ENCODE measurements at places on chromosomes 4 and X.
A peak's percentile ranks its signal among the peaks of the same experiment; 100 is the strongest.

DNA sequence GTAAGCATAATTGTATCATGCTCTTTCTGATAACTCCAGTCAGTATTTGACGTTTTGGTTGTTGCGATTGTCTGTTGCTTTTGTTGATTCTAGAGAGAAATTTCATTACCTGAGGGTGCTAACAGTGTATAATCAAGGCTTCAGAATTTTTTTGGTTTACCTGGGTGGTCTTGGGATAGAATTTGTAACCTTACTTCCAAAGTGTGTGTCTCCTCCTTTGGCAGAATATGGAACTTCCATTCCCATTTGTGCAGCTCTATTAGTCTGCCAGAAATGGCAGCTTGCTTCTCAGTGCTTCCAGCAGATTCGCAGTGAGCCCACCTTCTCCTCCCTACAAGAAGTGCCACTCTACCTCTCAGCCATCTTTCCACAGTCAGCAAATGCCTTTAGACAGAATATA lies 5.3 kb downstream of the COPS4 start:
- no peak for DNase-seq

- DNase-seq: no peak
These were observed 45.5 kb upstream of the PHEX start for GRCh38 chrX:21986596-21986995.

GRCh38 chr4:155899891-155900290 lies 3.6 kb upstream of the TDO2 start:
- DNase-seq: no peak

- DNase-seq: no peak
These were observed 157.6 kb downstream of the DCLK2 start for GRCh38 chr4:150235808-150236271.

DNA sequence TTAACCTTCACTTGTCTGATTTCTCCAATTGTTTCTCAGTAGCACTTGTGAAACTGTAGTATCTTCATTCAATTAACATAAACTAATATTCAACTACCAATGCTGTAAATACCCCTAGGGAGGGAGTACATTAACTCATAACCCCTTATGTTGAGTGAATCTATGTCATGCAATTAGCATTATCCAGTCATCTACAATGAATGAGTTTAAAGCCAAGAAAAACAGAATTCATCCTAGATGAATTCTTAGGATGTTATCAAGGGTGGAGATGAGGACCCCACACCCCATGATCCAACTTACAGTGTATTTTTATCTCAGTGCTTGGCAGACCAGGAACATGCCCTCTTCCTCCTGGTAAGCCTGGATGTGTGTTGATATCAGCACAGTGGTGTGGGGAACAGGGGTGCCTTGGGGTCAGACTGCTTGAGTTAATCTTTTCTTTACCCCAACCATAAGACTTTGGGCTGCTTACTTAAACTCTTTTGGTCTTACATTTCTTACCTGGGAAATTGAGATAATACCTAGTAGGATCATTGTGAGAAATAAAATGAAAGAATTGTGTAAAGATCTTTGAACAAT lies 62.1 kb upstream of the SCOC start:
- peak; percentile 11 for DNase-seq

- no peak for DNase-seq
These were observed 135.2 kb upstream of the MAMLD1 start for GRCh38 chrX:150227873-150228410.

DNA sequence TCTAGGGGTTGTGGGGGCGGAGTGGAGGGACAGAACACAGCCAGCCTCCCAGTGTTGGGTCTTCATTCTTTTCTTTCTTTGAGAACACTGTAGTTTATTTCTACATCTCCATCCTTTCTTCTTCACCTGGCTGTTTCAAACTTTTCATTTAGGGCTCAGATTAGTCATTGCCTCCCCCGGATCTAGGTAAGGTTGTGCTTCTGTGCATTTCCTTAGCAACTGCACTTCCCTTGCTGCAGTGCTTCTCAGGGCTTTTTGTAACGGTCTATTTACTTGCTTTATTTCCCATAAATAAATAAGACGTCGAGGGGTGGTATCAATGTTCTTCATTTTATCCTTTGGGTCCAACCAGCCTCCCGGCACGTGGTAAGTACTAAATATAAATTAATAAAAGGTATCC lies 31.3 kb downstream of the ADGRL3 start:
- DNase-seq: no peak

DNA sequence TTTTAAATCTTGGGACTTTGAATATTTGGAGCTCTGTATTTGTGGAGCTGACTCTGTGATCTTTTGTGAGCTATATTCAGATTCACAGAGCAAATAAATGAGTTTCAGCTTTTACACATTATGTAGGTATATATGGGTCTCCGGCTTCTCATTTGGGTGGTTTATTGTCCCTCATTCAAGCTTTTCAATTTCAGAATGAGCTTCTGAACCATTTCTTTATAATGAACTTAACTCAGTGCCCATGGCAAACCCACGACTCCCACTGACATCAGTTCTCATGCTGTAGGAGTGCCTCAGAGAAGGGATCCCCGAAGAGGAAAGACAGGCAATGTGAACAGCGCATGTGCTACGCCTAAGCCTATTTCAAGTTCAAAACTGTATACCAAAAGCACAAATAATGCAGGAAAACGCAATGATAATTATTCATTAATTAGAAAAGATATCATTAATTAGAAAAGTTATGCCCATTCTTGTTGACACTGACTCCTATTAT lies 156.6 kb downstream of the DCTD start:
- DNase-seq: no peak

DNA sequence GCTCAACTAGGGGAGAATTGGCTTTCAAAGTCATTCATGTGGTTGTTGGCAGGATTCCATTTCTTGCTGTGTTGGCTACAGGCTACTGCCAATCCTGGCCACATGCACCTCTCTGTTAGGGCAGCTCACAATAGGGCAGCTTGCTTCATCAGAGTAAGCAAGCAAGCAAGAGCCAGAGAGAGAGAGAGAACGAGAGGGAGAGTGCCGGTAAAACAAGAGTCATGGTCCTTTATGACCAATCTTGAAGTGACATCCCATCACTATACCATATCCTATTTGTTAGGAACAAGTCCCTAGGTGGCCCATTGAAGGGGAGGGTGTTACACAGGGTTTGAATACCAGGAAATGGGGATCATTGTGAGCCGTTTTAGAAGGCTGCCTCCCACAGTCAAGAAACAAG lies 33.0 kb upstream of the TLR2 start:
- no peak for DNase-seq

DNA sequence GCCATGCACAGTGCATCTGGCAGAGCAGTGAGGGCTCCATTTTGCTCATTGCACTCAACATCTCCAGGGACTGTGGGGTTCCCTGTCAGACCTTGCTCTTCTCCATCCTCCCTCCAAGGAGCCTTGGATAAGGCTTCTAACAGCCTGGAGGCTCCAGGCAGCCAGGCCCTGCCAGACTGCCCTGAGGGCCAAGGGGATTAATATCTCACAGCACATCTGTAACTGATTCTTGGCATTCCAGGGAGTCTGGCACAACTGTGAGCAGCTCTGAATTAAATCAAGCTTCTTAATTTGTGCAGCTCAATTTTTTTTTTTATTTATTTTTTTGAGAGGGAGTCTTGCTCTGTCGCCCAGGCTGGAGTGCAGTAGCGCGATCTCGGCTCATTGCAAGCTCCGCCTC lies 224.5 kb upstream of the PGRMC2 start:
- DNase-seq: no peak

DNA sequence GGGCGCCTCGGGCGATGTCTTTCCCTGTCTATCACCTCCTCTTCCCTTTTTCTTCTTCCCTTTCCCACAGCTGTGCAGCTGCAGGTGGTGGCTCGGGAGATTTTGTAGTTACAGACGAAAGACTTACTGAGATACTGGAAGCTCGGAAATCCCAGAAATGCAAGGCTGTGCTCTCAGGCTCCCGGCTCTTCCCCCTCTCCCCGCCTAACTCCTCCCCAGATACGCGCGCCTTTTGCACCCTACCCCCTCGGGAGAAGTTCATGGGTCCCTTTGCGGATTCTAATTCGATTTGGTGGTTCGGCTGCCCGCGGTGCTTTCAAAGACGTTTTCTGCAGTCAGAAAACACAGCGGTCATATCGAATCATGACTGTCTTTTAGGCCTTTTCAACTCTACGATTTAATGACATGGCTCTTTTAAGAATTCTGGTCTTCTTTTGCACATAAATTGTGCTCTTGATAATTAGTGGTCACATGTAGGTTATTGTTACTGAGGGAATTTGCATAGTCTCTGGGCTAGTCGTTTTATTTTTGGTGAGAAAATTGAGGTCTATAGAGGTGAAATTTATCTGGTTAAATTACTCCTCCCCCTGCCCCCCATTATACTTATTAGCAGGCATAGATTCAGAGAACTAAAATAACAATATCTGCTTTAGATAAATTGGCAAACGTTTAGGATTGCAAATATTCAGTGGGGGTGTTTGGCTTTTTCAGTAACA lies 1.6 kb downstream of the SEPTIN11 start:
- DNase-seq: peak; percentile 33

GRCh38 chr4:168688584-168688983 lies 191.7 kb downstream of the PALLD start:
- DNase-seq: no peak

GRCh38 chrX:153886915-153887314 lies 942 bp upstream of the L1CAM start:
- DNase-seq: no peak

GRCh38 chr4:99651016-99651769 lies 6.4 kb downstream of the C4orf54 start:
- no peak for DNase-seq

- DNase-seq: no peak
These were observed 10.5 kb downstream of the NSG1 start for GRCh38 chr4:4397441-4397819.

GRCh38 chr4:165136529-165136928 lies 23.9 kb upstream of the TMEM192 start:
- DNase-seq: no peak
